Natural killer cell (primary cell): ENCODE measurements at places on chromosomes 2 and 18. TPM values are rescaled to one million over a fixed set of nuclear protein-coding genes. Genes with fewer than 3 reads are reported as not detected.

The CD8B2 gene
- total RNA-seq, result 0.36 TPM

The INHA gene
- total RNA-seq, result not detected

The PSMA8 gene
- not detected for total RNA-seq

DNA sequence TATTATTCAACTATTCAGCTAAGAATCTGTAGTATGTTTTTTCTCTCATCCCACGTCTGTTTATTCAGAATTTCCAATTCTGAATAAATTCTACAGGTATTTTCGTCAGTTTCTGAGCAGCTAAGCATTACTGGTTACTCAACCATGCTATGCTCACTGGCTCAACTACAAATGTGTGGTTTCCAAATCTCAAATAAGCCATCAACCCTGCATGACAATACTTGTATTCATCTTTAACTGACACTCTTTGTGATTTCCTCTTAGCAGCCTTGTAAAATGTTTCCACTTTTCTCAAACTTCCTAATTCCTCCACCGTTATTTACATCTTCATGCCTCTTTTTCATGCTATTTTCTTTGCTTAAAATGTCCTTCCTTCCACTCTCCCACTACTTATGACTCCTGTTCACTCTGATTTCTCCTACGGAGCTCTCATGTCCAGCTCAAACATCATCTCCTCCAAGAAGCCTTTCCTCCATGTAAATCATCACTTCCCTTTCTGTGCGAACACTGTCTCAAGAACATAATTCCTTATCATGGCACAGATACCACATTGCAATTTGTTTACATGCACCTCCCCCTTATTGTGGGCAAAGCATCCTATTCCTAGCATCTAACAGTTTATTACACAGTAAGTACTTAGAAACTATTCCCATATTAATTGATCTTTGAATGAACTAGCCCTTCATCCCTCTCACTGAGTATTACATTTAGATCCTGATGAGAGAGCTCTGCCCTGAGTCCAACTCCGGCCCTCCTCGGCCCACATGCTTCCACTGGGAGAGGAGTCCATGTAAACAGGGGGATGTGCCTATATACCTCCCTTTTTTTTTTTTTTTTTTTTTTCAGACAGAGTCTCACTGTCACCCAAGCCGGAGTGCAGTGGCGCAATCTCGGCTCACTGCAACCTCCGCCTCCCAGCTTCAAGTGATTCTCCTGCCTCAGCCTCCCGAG, 10.5 kb downstream of the CCDC88A start:
- no peak for DNase-seq

GRCh38 chr2:112876257-112876970, 34.6 kb upstream of the IL37 start:
- DNase-seq, result no peak

DNA sequence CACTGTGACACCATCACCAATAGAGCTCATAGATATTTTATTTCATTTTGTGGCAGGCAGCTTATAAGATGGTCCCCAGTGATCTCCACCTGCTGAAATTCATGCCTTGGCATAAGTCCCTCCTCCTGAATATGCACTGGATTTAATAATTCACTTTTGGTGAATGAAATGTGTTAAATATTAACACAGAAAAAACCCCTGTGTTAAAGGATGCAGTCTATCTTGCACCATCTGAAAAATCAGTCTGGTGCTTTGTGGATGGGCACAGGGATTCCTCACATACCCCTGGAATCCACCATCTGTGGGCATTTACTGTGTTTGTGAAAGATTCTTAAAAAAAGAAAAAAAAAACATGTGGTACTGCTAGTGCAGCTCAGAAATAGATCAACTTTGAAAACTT, 26.1 kb upstream of the WIPF1 start:
- DNase-seq, result no peak

- DNase-seq, result no peak
Observed at GRCh38 chr2:236916651-236917050, 169.0 kb upstream of the COPS8 start.

DNA sequence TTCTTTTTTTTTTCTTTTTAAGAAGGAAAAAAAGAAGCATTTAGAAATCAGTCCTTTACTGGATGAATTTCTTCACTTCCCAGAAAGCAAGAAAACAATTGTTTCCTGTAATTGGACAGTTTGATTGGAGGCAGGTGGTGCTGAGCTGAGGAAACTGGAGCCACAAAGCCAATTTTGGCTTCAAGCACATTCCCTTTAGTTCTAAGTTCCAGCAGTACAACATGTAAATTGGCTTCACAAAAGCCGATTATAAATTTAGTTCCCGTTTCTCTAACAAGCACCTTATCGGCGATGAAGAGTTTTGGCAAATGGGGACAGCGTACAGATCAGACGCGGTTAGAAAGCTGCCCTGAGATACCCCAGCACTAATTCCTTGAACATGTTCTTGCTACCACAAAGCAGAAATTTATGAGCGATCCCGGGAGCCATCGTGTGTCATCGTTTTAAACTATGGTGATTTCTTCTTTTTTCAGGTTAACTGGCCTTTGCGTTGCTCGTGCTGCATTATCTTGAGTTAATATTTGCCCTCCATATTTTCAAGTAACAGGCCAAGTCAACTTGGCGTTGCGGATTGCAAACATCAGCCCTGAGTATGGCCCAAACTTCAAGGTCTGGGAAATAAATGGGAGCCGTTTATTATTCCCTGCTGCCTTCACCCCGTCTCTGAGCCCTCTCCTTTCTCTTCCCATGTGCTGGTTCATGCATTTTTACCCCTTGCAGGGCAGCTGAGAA, 190.4 kb upstream of the ID2 start:
- DNase-seq, result no peak

DNA sequence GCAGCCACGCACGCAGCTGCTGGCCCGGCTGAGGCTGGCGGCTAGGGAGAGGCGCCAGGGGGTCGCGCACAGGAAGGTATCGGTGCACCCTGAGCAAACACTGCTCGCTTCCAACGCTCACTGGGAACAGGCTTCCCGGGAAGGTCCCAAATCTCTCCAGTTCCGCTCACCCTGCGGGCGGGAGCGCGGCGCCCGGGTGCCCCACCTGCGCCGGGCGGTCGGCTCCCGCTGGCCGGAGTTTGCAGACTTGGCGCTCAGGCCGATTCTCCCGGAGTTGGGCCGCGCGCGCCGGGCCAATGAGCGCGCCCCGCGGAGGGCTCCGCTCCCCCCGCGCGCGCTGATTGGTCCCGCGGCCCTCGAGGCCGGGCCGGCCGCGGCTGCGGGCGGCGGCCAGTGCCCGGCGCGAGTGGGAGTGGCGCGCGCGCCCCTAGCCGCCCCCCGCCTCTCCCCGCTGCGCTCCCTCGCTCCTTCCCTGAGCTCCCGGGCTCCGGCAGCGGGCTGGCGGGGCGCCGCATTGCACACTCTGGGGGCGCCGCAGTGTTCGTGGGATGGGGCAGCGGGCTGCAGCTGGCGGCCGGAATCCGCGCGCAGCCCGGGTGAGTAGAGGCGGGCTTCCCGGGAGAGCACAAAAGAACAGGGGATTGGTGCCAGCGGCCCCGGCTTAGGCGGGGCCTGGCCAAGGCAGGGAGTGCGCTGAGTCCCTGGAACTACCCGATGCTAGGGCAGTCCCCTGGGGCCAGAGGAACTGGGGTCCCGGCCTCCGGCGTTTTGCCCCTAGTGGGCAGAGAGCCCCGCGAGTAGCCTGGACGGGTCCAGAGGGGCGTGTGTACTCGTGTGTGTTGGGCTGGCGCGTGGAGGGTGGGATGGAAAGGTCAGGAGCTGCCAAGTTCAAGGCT, at the start of gene LYPD6:
Gene LYPD6 (plus strand): TSS at position 461 of the 896 bp plus-strand sequence. CDS start 107,122 bp downstream, outside the sequence.
- DNase-seq, result no peak

DNA sequence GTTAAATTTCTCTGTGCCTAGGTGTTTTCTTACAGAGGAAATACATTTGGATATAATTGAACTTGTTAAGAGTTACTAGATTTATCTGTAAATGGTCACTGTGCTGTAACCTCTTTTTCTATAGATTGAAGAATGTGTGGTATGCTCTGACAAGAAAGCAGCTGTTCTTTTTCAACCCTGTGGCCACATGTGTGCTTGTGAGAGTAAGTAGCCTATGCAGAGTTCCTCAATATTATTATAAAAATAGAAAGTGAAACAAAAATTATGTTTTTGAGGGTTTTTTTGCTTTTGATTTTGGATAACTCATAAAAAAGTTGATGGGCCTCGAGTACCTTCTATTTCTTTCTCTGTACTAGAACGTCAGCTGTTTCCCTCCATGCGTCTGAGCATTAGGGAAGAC, 112.4 kb downstream of the MIB1 start:
- DNase-seq, result no peak

DNA sequence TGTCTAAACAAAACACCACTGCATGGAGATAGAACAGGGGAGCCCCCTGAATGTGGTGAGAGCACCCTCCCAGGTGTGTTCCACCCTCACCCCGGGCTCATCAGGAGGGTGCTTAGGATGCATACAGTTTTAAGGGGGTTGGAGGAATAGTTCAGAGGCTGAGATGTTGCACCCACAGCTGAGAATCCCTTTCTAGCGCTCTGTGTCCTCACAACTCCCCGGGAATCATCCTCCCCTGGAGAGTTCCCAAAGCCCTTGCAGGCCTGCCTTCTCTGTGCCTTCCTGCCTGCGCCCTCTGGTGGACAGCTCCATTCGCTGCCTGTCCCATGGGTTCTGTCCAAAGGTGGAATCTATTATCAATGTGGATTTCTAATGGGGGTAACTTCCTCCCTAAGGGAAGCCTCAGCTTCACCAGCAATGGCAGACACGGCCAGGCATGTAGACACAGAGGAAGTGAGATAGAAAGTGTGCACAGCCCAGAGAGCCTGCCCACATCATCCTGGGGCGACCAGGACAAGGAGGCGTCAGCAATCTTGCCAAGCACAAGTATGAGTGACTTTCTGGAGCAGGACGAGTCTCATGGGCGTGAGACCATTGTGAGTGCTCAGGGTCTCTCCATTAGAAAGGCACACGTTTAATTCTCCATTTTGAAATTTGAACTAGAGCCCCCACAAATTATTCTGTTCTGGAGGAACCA, 1.2 kb upstream of the UGT1A5 start:
- peak; percentile 58 for DNase-seq

- no peak for DNase-seq
Observed at GRCh38 chr2:200321780-200322534, 15.5 kb downstream of the SPATS2L start.

- DNase-seq, result no peak
Observed at GRCh38 chr2:60296219-60296955, 257.1 kb downstream of the BCL11A start.

GRCh38 chr2:27174638-27175037, 25.8 kb downstream of the TCF23 start:
- DNase-seq, result no peak

DNA sequence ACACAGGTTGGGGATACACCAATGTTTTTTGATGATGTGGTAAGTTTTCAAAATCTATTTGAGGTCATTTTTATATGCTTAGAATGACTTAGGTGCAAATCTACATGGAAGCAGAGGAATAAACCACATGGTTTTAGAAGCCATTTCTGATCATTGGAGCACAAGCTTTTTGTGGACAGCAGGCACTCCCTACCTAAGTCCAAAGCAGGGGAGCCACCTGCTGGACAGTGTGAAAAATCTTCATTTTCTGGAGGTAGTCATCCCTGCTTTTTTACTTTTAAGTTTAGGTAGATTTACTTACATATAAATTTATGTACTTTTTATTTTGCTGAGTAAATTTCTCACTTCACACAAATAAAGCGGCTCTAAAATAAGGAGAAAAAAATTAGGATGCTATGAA, 323.2 kb downstream of the PLCL1 start:
- DNase-seq, result peak; percentile 76

DNA sequence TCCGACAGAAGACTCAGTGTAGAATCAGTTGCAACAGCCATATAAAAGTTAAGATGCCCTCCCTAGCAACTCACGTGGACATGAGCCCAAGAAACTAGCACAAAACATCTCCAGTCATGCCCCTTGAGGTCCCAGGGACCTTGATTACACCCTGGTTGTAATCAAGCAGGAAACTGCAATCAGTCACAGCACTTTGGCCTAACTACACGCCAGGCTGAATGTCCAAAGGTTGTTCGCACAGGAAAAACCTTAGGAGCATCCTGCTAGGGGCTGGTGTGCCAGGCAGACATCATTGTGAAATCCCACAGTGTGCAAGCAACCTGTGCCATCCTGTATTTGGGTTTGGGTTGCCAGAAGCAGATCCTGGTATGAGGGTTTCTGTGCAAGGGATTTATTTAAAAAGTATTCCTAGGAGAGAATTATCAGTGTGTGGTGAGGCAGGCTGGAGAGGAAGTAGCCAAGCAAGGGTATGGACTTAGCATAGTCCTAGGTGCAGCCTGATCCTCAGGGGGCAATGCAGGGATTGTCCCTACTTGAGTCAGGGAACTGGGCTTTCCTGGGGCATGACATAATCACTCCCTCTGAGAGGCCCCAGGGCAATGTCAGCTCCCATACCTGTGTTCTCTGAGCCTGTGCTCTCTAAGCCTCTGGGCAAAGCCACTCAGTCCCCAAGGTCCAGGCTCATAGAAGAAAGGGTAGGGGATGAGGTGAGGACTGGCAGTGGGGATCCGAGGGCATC, 17.8 kb upstream of the SULT1C2 start:
- DNase-seq, result no peak

GRCh38 chr2:24239553-24239952, 64.7 kb downstream of the FAM228A start:
- DNase-seq, result no peak

DNA sequence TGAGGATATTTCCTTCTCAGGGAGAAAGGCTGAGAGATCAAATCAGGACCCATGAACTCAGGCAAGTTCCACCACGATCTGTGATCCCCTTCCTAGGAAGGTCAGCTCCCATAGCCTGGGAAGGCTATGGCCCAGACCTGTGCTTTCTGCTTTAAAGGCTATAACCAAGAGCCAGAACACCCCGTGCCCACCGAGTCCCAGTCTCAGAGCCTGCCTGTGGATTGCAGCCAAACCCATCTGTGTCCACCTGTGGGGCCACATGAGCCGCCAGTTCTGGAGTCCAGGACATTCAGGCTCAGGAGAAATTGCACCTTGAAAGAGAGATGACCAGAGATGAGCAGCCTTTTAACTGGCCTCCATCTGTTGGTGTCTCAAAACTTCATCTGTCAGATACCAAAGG, 46.9 kb downstream of the MAL start:
- no peak for DNase-seq

DNA sequence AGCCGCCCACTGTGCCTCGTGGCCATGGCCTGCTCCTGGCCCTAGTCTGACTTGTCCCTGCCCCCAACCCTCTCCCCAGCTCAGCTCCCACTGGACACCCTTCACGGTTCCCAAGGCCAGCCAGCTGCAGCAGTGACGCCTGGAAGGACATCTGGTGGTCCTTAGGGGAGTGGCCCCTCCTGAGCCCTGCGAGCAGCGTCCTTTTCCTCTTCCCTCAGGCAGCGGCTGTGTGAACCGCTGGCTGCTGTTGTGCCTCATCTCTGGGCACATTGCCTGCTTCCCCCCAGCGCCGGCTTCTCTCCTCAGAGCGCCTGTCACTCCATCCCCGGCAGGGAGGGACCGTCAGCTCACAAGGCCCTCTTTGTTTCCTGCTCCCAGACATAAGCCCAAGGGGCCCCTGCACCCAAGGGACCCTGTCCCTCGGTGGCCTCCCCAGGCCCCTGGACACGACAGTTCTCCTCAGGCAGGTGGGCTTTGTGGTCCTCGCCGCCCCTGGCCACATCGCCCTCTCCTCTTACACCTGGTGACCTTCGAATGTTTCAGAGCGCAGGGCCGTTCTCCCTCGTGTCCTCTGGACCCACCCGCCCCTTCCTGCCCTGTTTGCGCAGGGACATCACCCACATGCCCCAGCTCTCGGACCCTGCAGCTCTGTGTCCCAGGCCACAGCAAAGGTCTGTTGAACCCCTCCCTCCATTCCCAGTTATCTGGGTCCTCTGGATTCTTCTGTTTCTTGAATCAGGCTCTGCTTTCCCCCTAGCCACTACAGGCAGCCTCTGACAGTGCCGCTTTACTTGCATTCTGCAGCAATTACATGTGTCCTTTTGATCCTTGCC, 35.8 kb downstream of the ANO7 start:
- DNase-seq, result no peak
